Myocyte (in vitro differentiated cells): ENCODE measurements at places on chromosomes 7 and 10. TPM values are rescaled to one million over a fixed set of nuclear protein-coding genes. Genes with fewer than 3 reads are reported as not detected.

- DNase-seq = no peak
These were observed 9.8 kb downstream of the PODXL start for GRCh38 chr7:131546583-131547141.

Gene MINDY4
- total RNA-seq = 2.0 and 2.9 TPM in 2 replicates

GRCh38 chr10:104259456-104259855, 4.8 kb downstream of the GSTO1 start:
- DNase-seq = no peak

Gene ZNF32
- total RNA-seq = 28.6 and 35.2 TPM in 2 replicates

Gene POLD2
- 199 and 211 TPM in 2 replicates for total RNA-seq

- no peak for DNase-seq
These were observed 105.2 kb downstream of the FAS start for GRCh38 chr10:89095701-89096391.

GRCh38 chr7:25624833-25625232, 396.5 kb upstream of the NPVF start:
- no peak for DNase-seq

- peak; percentile 54 for DNase-seq
These were observed 6.8 kb upstream of the PARD3 start for GRCh38 chr10:34821587-34822585.

Gene ENTPD1
- total RNA-seq = 0.21 and 1.0 TPM in 2 replicates

GRCh38 chr7:93851536-93851935, 39.0 kb downstream of the TFPI2 start:
- no peak for DNase-seq

Gene H2BK1
- total RNA-seq = not detected in 2 replicates

Gene STYXL1
- 49.8 and 51.7 TPM in 2 replicates for total RNA-seq

Gene GCK
- total RNA-seq = 0.13 TPM in 1 of 2 replicates, not detected in the other

- peak; percentile 57 for DNase-seq
These were observed 180.9 kb downstream of the ANK3 start for GRCh38 chr10:60208676-60209269.

Gene CALY
- 0.16 TPM in 1 of 2 replicates, not detected in the other for total RNA-seq

DNA sequence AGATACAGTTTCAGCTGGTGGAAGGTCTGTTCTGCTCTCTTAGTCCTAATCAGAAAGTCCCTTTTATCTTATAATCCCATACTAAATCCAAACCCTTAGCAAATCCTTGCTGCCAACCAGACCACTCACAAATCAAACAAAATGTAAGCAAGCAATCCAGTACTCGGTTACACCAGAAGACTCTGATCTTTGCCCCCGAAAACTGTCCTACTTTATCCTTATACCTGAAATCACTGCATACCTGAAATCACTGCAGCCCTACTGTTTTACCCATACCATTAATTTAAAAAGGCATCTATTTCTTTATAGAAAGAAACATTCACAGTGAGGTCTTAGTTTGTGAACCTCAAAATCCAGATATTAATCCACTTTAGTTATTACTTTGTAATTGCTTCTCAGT, 64.7 kb downstream of the GSDME start:
- no peak for DNase-seq

DNA sequence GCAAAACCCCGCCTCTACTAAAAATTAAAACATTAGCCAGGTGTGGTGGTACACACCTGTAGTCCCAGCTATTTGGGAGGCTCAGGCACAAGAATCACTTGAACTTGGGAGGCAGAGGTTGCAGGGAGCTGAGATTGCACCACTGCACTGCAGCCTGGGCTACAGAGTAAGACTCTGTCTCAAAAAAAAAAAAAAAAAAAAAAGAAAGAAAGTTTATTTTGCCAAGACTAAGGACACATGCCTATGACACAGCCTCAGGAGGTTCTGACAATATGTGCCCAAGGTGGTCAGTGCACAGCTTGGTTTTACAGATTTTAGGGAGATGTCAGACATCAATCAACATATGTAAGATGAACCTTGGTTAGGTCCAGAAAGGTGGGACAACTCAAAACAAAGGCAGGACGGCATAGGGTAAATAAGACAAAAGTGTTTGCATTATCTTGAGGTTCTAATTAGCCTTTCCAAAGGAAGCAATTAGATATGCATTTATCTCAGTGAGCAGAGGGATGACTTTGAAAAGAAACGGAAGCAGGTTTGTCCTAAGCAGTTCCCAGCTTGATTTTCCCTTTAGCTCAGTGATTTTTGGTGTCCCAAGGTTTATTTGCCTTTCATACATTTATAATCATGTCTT, 20.7 kb upstream of the OTUD1 start:
- DNase-seq = no peak
